WTC11 (cell line): ENCODE measurements at places on chromosomes 7 and 10. TPM values are rescaled to one million over a fixed set of nuclear protein-coding genes. Genes with fewer than 3 reads are reported as not detected.

The OPN1SW gene
- not detected in 3 replicates for total RNA-seq

The OR9A2 gene
- not detected in 3 replicates for total RNA-seq

The DPYSL4 gene
- total RNA-seq = 16.8 to 18.1 TPM (median 17.0 TPM) in 3 replicates

The EEPD1 gene
- 6.6 to 7.8 TPM (median 7.4 TPM) in 3 replicates for total RNA-seq

The CCDC3 gene
- total RNA-seq = 2.1 to 3.5 TPM (median 2.7 TPM) in 3 replicates

The MEOX2 gene
- total RNA-seq = 0.07 to 0.16 TPM (median 0.14 TPM) in 3 replicates

The ZNF727 gene
- total RNA-seq = not detected in 3 replicates
